ENCODE measurements at places on chromosomes 7 and 10. TPM values are rescaled to one million over a fixed set of nuclear protein-coding genes. Genes with fewer than 3 reads are reported as not detected.

The HECW1 gene
- not detected for polyA plus RNA-seq

The AGR2 gene
- polyA plus RNA-seq: not detected

- H3K27ac ChIP-seq: peak overlapping the region; percentile 94
- no peaks in the 10 kb centered on the region for H3K36me3 ChIP-seq
- DNase-seq: no peak
- no peaks in the 10 kb centered on the region for H3K27me3 ChIP-seq
- peaks cover 22% of the 10 kb centered on the region for H3K4me1 ChIP-seq
These were observed 18.8 kb upstream of the GNA12 start for GRCh38 chr7:2862831-2863361.

DNA sequence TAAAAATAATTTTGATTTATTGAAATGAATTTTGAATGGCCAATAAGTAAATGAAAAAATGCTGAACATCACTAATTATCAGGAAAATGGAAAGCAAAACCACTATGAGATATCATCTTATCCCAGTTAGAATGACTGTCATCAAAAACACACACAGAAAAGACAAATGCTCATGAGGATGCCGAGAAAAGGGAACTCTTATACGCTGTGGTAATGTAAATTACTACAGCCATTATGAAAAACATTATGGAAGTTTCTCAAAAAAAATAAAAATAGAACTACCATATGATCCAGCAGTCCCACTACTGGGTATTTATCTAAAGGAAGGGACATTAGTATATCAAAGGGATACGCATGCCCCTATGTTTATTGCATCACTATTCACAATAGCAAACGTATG is 15.8 kb downstream of the SCIN start:
- DNase-seq: no peak
- no peak overlapping the region for H3K4me3 ChIP-seq
- H3K4me1 ChIP-seq: no peaks in the 10 kb centered on the region
- no peak overlapping the region for H3K27ac ChIP-seq

- H3K36me3 ChIP-seq: no peaks in the 10 kb centered on the region
- no peak for DNase-seq
- no peaks in the 10 kb centered on the region for H3K27me3 ChIP-seq
- no peak overlapping the region for H3K4me3 ChIP-seq
These were observed 253.8 kb downstream of the CSTF2T start for GRCh38 chr10:51445588-51445987.

The UCMA gene
- polyA plus RNA-seq: not detected

The LIPJ gene
- not detected for polyA plus RNA-seq

- no peak for DNase-seq
- no peaks in the 10 kb centered on the region for H3K36me3 ChIP-seq
- H3K4me1 ChIP-seq: peaks cover 63% of the 10 kb centered on the region
- no peaks in the 10 kb centered on the region for H3K27me3 ChIP-seq
- H3K4me3 ChIP-seq: no peak overlapping the region
These were observed 2.7 kb downstream of the CDCA7L start for GRCh38 chr7:21942955-21943354.

- no peak overlapping the region for H3K27ac ChIP-seq
- H3K4me3 ChIP-seq: no peak overlapping the region
- DNase-seq: no peak
- no peaks in the 10 kb centered on the region for H3K27me3 ChIP-seq
- H3K4me1 ChIP-seq: no peaks in the 10 kb centered on the region
These were observed 639.0 kb downstream of the IPMK start for GRCh38 chr10:57628592-57629284.

- DNase-seq: no peak
- no peak overlapping the region for H3K4me3 ChIP-seq
- peaks cover 19% of the 10 kb centered on the region for H3K4me1 ChIP-seq
These were observed 44.7 kb upstream of the ZEB1 start for GRCh38 chr10:31274310-31274709.

DNA sequence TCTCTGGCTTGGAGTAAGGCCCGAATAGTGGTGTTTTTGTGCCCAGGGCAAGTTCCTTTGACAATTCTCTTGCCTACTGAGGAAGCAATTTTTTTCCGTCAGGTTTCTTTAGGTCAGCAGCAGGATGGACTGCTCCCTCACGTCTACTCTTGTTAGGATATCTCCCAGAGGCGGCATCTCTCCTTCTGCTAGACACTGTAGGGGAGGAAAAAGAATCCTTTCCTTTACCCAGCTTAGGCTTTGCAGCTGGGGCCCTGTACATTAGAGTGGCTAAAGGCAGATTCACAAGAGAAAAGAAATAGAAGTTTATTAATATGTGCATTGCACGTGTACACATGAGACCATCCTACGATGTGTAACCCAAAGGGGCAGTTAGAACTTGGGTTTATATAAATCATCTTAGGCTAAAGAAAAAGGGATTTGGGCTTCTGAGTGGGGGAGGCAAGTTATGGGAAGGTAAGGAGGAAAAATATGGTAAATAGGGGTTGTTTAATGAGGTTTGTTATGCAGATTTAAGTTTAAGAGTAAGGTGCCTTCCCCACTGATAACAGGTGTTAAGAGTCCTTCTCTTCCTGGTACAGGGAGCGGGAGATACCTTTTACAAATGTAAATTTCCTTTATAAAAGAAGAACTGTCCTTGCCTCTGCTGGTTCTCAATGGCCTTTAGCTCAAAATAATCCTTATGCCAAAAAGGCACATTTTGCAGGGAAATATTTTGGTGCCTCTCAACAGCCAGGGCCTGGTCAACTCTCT is 156.4 kb downstream of the AOAH start:
- H3K27me3 ChIP-seq: no peaks in the 10 kb centered on the region
- DNase-seq: no peak
- H3K4me1 ChIP-seq: no peaks in the 10 kb centered on the region
- no peak overlapping the region for H3K4me3 ChIP-seq

- DNase-seq: no peak
- H3K27ac ChIP-seq: no peak overlapping the region
- H3K4me3 ChIP-seq: no peak overlapping the region
- H3K36me3 ChIP-seq: no peaks in the 10 kb centered on the region
These were observed 503.2 kb upstream of the MKI67 start for GRCh38 chr10:128629111-128630096.

- peaks cover 7% of the 10 kb centered on the region for H3K4me1 ChIP-seq
- H3K27ac ChIP-seq: no peak overlapping the region
- no peaks in the 10 kb centered on the region for H3K36me3 ChIP-seq
- H3K4me3 ChIP-seq: no peak overlapping the region
These were observed 31.8 kb upstream of the AKR1B10 start for GRCh38 chr7:134495546-134495945.

The PAX4 gene
- not detected for polyA plus RNA-seq

DNA sequence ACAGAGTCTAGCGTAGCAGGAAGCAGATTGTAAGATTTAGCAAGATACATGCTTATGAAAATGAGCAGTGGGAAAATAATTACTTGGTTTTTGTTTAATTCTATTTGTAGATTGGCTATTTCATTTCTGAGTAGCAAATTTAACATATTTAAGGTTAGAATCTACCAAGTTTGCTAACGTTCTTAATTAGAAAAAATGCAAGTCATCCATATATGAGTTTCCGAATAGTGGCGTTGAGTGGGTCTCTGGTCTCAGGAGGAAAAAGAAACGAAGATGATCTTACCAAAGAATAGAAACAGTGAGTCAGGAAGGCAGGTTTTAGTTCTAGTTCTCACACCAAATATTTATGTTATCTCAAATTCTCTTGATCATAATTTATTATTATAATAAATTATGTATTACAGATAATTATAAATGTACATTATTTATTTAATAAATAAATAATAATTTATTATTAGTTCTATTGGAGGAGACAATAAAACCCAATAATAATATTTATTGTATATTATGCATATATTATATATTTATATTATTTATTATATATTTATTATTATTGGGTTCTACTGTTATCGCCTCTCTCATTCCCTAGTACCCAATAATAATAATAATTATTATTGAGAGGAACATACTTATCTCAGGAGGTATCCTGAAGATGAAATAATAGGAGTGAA is 194.3 kb upstream of the PITRM1 start:
- DNase-seq: no peak
- no peak overlapping the region for H3K4me3 ChIP-seq
- no peaks in the 10 kb centered on the region for H3K27me3 ChIP-seq
- H3K27ac ChIP-seq: no peak overlapping the region

GRCh38 chr7:139876622-139877283 is 47.7 kb downstream of the TBXAS1 start:
- no peak for DNase-seq
- H3K27ac ChIP-seq: no peak overlapping the region
- H3K4me1 ChIP-seq: peaks cover 6% of the 10 kb centered on the region
- no peaks in the 10 kb centered on the region for H3K36me3 ChIP-seq
- no peaks in the 10 kb centered on the region for H3K27me3 ChIP-seq
- no peak overlapping the region for H3K4me3 ChIP-seq
